ENCODE measurements at places on chromosomes 12 and 14. TPM values are rescaled to one million over a fixed set of nuclear protein-coding genes. Genes with fewer than 3 reads are reported as not detected.

SLC7A7 gene
- polyA plus RNA-seq = 355 TPM

AMDHD1 gene
- 0.61 TPM for polyA plus RNA-seq

ENDOU gene
- polyA plus RNA-seq = not detected

HPD gene
- polyA plus RNA-seq = 0.13 TPM

JDP2 gene
- 45.6 TPM for polyA plus RNA-seq

GZMB gene
- polyA plus RNA-seq = 1.6 TPM

OR4K15 gene
- polyA plus RNA-seq = not detected

SIX6 gene
- not detected for polyA plus RNA-seq

TMEM30B gene
- 21.6 TPM for polyA plus RNA-seq

SLC24A4 gene
- 0.31 TPM for polyA plus RNA-seq

GARIN6 gene
- polyA plus RNA-seq = not detected

ACOT6 gene
- not detected for polyA plus RNA-seq

MGAT4C gene
- polyA plus RNA-seq = under 0.01 TPM

FAIM2 gene
- polyA plus RNA-seq = 2.2 TPM
